ENCODE measurements at places on chromosomes 1 and 21.

GRCh38 chr1:32104127-32104526 is 3.7 kb upstream of the KPNA6 start:
- DNase-seq: no peak

- peak; percentile 47 for DNase-seq
Measured at GRCh38 chr1:202085682-202086373, 36.9 kb upstream of the GPR37L1 start.

DNA sequence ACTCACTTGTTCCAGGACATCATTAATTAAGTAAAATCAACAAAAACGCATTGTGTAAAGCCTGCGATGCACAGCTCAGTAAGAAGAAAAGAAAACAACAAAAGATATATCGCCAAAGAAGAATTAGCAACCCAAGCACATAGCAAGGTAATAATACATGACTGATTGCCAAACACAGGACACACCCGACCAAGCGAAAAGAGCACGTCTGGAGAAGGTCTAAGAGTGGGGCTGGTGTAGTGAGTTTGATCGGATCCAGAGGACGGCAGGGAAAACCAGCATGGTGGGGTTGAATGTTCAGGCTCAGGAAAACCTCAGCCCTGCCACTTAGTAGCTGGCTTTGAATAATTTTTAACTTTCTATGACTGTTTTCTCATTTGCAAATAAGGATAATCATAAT is 69.8 kb downstream of the JAK1 start:
- DNase-seq: no peak

DNA sequence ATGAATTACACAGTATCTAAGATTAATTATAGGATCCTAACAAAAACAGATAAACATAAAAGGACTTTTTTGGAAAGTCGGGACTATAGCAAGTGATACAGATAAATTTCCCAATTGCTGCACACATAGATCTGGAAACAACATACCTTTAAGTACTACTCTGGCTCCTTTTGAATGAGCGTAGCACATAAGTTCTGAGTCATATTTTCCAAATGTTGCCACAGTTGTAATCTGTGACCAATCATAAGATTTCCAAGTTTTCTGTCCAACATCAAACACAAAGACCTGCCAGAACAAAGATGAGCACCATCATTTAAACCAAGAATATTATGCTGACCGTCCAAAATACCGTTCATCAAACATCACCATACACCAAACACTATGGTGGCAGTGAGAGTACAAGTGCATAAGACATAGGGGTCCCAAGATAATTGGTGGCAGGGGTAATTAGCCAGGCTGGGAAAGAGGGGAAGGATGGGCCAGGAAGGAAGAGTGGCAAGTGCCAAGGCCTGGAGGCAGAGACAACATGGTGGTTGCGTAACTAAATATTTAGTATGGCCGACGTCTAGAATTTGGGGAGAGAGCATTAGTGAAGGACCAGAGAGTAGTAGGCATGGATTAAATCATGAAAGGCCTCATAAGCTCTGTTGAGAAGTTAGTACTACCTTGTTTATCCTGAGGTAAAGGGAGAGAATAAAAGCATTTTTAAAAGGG is 3.6 kb downstream of the CTBS start:
- DNase-seq: no peak

- peak; percentile 36 for DNase-seq
Measured at GRCh38 chr1:6358757-6359201, 34.8 kb downstream of the ACOT7 start.

- DNase-seq: no peak
Measured at GRCh38 chr21:24118738-24119459, 1488.4 kb downstream of the MRPL39 start.

DNA sequence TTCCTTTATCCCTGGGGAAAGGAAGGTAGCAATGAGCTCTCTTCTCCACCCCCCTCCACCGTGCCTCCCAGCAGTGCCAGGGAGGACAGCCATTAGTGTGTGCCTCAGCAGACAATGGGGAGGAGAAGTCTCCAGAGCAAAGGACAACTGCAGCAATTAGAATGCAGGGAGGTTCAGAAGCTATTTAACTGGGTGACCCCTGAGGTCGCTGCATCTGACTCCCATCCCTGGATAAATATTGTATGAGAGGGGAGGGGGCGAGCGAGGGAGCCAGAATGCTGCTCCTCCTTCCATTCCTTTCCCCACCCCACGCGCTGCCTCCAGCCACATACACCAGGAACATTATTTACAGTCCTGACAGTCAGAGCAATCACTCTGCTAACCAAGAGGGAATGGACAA is 59.0 kb downstream of the ERI3 start:
- no peak for DNase-seq

GRCh38 chr1:114102136-114102535 is 51.5 kb downstream of the SYT6 start:
- DNase-seq: no peak

- DNase-seq: no peak
Measured at GRCh38 chr1:108854221-108855019, 2.5 kb downstream of the AKNAD1 start.

- DNase-seq: no peak
Measured at GRCh38 chr1:233010146-233010545, 59.7 kb downstream of the NTPCR start.

DNA sequence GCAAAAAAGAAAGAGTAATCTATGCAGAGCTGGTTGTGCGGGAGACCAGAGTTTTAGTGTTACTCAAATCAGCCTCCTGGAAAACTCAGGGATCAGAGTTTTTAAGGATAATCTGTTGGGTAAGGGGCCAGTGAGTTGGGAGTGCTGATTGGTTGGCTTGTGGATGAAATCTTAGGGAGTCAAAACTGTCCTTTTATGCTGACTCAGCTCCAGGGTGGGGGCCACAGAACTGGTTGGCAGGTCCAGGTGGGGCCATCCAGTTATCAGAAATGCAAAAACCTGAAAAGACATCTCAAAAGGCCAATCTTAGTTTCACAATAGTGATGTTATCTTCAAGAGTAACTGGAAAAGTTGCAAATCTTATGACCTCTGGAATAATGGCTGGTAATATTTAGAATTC is 3.3 kb downstream of the EXTL2 start:
- no peak for DNase-seq

DNA sequence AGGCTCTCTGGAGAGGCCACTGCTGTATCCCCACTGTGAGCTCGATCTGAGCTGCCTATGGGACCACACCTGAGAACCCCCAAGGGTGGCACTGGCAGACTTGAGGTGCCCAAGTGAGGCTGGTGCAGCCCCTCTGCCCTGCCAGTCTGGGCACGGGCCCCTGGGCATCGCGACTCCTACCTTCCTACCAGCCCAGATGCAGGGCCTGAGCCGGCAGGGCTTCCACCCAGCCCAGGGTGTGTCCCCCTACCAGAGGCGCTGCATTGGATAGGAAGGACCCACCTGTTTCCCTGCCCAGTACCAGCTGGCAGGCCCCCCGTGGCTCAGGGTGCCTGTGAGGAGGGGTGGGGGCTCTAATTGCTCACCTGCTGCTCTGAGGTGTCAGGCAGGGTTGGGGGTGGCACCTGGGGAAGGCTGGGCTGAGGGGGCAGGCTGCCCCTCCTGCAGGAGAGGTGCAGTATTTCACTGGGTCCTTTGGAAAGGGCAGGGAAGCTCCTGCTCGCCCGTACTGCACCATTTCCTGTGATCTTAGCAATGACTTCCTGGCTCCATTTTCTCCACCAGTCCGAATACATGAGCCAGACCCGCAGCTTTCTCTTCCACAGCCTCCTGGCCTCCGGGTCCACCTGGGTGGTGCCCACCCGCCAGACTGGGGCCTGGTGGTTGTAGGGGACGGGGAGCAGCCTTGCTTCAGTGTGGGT is 11.8 kb downstream of the TP73 start:
- peak; percentile 48 for DNase-seq

- DNase-seq: no peak
Measured at GRCh38 chr1:172399756-172400721, 20.4 kb upstream of the C1orf105 start.

GRCh38 chr1:153122831-153123421 is 9.6 kb upstream of the SPRR2F start:
- peak; percentile 98 for DNase-seq

DNA sequence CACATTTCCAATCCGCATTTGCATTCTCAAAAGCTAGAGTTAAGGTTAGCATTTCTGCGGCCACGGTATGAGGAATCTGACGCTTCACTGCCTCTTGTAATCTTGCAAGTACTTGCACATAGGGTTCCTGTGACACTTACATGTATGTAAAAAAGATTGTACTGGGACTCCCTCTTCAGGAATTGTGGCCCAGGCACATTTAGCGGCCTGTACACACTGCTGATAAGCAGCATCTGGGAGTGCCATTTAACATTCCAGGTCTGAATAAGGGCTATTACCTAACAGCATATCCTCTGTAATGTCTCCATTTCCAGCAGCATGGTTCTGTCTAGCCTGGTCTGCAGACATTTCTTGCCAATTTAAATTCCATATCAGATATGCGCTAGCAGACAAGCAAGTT is 75.7 kb downstream of the AXDND1 start:
- no peak for DNase-seq

DNA sequence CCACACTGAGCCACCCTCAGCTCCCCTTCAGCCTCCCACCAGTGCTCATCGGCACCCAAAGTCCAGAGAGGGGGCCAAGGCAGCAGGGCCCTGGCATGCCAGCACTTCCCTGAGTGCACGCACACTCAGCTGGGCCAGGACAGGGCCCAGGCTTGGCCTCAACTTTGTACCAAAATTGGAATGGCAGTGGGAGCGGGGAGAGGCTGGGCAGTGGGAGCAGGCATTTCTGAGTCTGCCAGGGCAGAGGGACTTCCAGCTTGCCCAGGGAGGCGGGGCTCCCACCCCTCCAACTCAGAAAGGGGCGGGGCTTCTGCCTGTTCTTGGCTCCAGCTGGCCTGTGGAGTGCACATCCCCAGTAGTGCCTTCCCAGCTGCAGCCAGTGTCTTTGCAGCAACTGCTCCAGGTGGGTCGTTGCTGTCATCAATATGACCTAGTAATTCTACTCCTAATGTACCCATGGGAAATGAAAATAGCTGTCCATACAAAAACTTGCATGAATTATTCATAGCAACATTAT is 10.3 kb upstream of the SNX7 start:
- no peak for DNase-seq

DNA sequence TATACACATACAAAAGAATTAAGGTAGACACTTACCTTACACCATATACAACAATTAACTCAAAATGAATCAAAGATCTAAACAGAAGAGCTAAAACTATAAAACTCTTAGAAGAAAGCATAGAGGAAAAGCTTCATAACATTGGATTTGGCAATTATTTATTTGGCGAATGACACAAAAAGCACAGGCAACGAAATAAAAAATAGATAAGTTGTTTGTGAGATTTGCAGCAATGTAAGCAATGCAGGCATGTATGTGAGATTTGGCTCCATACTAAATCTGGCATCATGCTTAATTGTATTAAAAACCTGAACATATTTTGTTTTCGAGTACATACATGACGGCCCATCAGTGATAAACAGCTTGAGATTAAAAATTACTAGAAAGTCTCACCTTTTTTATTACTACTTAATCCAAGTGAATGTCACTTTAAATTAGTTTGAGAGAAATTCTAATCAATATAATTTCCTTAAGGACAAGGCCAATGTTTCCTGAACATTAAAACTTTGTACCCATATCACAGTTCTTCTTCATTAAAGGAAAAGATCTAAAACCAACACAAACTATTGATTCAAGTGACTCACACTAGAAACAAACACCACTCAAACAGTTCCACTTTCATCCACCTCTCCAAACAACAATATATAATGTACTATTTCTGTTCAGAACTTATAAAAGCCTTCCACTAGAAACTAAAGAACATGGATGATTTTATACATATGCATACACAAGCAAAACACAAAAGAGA is 23.1 kb upstream of the TMEM125 start:
- DNase-seq: no peak

DNA sequence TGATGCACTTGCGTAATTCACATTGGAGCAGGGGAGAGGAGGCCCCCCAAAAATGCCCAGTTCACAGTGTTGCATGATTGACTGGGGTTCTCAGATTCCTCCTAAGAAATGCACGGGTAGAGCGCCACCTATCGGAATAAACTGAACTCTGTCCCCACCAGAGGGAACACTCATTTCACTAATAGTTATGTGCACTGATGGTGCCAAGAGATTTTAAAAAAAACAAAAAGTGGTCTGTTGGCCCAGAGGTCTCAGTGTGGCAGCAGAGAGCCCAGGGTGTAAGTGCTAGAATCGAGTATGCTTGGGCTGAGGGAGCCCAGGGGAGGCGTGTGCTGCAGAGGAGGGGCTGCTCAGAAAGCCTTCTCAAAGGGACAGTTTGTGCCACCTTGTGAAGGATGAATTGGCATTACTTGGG is 6.9 kb downstream of the PINK1 start:
- DNase-seq: peak; percentile 42

DNA sequence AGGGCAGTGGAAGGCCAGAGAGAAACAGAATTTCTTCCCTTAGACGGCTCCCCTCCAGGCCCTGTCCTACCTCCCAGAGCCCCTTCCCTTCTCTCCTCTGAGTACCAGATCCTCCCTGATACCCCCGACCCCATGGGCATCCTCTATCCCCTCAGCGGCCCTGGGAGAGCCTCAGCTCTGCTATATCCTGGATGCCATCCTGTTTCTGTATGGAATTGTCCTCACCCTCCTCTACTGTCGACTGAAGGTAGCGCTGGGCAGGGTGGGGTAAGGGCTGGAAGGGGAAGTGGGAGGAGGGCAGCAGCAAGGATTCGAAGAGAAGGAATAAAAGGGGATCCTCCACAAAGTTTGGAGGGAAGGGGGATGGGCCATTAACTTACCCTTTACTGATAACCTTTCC is 2.7 kb downstream of the FCER1G start:
- DNase-seq: no peak

- DNase-seq: no peak
Measured at GRCh38 chr1:232443372-232443771, 186.6 kb downstream of the SIPA1L2 start.

- DNase-seq: peak; percentile 66
Measured at GRCh38 chr1:53107570-53108322, 34.7 kb downstream of the SLC1A7 start.

DNA sequence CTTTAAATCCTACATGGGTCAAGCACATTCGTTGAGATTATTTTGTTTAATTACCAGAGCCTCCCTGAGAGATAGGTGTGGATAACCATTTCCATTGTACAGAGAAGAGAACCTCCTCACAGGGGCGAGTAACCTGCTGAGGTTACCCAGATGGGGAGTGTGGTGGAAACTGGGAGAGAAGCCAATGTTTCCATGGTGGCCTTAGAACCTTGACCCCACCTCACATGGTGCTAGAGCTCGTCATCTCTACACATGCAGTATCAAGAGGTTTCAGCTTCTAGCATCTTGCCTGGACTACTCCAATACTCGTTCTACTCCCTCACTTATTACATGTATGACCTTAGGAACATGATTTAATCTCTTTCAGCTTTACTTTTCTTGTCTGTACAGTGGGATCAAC is 4.8 kb downstream of the REG4 start:
- DNase-seq: no peak

DNA sequence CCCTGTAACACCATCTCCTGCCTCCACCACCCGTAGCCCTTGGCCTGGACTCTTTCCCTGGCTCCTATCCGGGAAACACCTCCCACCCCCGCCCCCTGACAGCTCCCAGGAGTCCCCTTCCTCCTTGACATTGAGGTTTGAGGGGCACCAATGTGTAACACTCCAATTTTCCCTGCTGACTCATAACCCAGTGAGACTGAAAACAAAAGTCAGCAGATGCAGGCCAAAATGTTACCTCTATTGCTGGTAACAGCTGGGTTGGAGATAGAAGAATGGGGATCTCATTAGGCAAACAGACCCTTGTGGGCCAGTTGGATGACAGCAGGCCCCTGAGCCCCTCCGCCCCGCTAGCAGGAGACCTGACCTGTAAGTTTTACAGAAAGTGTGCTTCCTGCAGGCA is 237.2 kb downstream of the KAZN start:
- DNase-seq: no peak
